ENCODE measurements at places on chromosomes 11 and 22. TPM values are rescaled to one million over a fixed set of nuclear protein-coding genes. Genes with fewer than 3 reads are reported as not detected.

PRDX5 gene
- 224 TPM for total RNA-seq

RAC2 gene
- 5.4 TPM for total RNA-seq

PGA5 gene
- total RNA-seq: not detected

DEFB131B gene
- total RNA-seq: not detected

SAA4 gene
- total RNA-seq: not detected

C22orf31 gene
- not detected for total RNA-seq

KRTAP5-10 gene
- not detected for total RNA-seq

PELI3 gene
- 10.1 TPM for total RNA-seq

NXPE4 gene
- total RNA-seq: not detected

PATE4 gene
- total RNA-seq: not detected

LAMTOR1 gene
- total RNA-seq: 87.4 TPM

LINC01488 gene
- not detected for total RNA-seq

OR4A5 gene
- not detected for total RNA-seq

PGR gene
- 0.86 TPM for total RNA-seq

PLAAT5 gene
- total RNA-seq: 0.39 TPM

SHISAL1 gene
- total RNA-seq: 47.0 TPM

SYCE3 gene
- not detected for total RNA-seq

PRCP gene
- 64.9 TPM for total RNA-seq

CACNA1I gene
- under 0.01 TPM for total RNA-seq

ME3 gene
- total RNA-seq: 31.8 TPM

CBX6 gene
- 65.7 TPM for total RNA-seq

VSIG10L2 gene
- 0.39 TPM for total RNA-seq

LDHAL6A gene
- not detected for total RNA-seq

SLC6A5 gene
- total RNA-seq: not detected

TEAD1 gene
- total RNA-seq: 145 TPM

SYTL2 gene
- total RNA-seq: 26.4 TPM

KCNJ11 gene
- not detected for total RNA-seq

TCIRG1 gene
- total RNA-seq: 52.4 TPM

APLNR gene
- total RNA-seq: not detected

Measured in articular chondrocyte of knee joint (primary cell).